AG09319 (cell line): ENCODE measurements at places on chromosomes 3 and 15.

DNA sequence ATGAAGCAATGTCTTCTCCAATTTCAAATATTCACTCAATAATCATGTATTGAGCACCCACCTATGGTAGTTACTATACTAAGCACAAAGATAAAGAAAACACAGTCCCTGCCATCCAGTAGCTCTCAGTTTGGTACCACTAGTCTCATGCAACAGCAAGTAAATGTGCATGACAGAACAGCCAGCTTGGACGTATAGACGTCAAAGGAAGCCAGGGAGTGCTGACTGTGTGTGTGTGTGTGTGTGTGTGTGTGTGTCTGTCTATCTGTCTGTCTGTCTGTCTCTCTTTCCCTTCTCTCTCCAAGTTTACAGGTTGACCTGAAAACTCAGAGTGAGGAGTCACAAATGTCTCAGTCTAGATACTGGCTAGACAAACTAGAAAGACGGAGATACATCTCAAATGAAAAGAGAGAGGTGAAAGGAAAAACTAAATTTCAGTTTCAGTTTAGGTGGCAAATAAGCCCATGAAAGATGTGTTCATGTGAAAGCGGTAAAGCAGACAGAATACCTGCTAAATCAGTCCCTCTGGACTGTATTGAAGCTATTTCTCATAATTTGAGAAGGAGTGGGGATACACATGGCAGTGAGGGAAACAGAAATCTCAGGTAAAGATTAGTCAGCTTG, 141.1 kb upstream of the PTPRG start:
- no peak for DNase-seq

GRCh38 chr3:146019508-146019907, 141.5 kb downstream of the PLOD2 start:
- DNase-seq: no peak

- DNase-seq: no peak
These were observed 167.8 kb downstream of the PTPRG start for GRCh38 chr3:61729038-61729634.

DNA sequence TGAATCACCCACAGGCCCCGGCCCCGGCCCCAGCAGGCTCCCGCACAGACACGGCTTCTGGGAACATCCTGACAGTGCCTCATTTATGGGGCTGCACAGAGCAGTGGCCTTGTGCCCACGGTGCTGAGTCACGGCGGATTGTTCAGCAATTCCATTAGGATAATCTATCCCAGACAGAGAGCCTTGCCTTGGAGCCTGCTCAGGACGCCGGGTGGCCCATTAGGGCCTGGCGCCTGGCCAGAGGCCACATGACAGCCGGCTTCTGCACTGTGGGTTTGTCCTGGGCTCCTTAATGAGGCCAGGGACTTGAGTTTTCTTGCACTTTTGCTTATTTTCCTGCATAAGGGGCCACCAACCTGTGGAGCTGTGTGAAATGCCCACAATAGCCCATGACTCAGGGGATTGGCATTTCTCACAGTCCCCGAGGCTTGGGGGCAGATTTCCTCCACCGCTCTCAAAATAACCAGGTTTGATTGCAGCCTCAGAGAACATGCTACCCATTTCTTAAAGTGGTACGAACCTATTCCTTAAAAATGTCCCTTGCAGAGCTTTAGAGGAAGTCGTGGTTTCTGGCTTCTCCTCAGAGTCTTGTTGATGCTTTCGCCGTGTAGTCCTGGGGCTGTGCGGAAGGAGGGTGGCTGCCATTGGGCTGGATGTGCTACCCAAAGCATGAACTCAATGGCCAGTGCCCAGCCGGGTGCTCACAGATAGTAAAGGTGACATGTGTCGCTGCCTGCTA, 19.0 kb downstream of the SYNM start:
- DNase-seq: peak; percentile 83

DNA sequence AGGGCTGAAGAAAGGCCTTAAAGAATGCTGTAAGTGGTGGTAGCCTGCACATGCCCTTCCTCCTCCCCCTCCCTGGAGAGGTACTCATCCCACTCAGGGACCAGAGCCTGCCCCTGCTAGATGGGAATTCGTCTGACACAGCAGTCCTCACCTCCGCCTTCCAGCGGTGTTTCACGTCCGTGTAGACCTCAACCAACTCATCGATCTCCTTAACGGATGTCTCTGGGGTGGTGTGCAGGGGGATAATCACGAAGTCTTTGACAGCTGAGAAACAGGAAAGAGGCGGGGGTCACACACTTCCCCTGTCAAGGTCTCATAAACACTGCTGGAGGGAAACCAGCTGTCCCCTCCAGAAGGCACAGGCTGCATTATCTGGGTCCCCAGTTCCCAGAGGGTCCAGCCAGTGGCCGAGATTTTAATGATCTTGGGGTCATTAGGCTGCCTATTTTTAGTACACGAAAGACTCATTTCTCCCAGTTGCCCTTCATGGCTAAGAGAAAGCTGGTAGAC, 9.9 kb downstream of the DNASE1L3 start:
- DNase-seq: no peak

DNA sequence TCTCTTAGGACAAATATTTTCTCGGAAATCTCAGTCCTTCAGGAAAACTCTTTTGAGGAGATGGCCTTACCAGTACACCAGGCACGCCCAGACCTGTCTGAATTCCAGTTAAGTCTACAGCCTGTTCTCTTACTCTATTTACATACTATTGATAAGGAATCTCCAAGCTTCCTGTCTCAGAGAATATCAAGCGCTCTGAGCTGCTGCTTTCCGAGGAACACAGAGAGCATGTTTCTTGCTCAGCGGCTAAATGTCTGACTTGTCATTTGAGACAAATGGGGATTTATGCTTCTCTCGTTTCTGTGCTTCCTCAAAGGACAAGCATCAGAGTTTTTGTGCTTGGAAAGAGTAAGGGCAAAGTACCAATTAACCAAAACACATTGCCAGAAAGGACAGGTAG, 112.4 kb upstream of the CCDC54 start:
- DNase-seq: no peak

DNA sequence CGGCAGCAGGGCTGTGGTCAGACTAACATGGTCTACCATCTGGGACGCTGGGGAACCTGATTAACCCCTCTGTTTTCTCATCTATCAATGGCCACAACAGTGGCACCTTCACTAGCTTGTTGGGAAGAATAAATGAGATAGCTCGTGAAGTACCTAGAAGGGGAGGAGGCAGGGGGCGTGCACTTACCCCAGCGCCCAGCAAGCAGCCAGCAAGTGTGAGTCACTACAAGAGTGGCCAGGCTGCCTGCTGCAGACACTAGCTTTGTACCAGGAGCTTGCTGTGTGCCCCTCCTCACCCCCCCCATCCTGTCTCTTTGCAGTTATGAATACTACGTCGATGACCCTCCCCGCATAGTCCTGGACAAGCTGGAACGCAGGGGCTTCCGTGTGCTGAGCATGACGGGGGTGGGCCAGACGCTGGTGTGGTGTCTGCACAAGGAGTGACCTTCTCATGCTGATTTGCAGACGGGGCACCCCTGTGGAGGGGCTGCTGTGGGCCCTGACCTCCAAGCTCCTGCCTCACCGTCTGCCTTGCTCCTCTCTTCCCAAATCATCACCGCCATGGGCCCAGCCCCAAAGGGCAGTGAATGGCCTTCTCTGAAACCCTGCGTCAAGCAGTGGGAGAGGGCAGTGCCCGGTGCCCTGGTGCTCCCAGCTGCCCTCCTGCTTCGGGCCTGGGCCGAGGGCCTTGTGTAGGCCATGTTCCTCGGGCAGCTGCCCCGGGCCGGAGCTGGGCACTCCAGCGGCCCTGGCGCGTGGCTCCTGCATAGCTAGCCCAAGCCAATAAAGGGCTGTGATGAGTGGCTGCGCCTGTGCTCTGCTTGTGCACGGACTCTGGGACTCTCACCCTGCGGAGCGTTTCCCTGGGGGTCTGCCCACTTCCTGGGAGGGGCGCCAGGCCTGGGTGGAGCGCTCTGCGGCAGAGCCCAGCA, 2.6 kb upstream of the C15orf62 start:
- no peak for DNase-seq

GRCh38 chr3:177615015-177615414, 417.7 kb upstream of the TBL1XR1 start:
- DNase-seq: peak; percentile 97

- DNase-seq: no peak
These were observed 2.3 kb downstream of the SQOR start for GRCh38 chr15:45637141-45637540.

DNA sequence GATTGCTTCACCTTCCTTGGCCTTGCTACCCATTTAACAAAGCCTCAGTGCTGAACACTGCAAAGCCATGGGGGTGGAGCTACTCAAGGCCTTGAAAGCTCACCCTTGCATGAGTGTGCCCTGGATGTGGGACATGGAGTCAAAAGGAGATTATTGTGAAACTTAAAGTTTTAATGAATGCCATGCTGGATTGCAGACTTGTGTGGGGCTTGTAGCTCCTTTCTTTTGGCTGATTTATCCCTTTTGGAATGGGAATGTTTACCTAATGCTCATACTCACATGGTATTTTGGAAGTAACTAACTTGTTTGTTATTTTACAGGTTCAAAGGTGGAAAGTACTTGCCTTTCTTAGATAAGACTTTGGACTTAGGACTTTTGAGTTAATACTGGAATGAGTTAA, 538.5 kb upstream of the NECTIN3 start:
- no peak for DNase-seq

- no peak for DNase-seq
These were observed 1.7 kb downstream of the TIPARP start for GRCh38 chr3:156675830-156676767.

DNA sequence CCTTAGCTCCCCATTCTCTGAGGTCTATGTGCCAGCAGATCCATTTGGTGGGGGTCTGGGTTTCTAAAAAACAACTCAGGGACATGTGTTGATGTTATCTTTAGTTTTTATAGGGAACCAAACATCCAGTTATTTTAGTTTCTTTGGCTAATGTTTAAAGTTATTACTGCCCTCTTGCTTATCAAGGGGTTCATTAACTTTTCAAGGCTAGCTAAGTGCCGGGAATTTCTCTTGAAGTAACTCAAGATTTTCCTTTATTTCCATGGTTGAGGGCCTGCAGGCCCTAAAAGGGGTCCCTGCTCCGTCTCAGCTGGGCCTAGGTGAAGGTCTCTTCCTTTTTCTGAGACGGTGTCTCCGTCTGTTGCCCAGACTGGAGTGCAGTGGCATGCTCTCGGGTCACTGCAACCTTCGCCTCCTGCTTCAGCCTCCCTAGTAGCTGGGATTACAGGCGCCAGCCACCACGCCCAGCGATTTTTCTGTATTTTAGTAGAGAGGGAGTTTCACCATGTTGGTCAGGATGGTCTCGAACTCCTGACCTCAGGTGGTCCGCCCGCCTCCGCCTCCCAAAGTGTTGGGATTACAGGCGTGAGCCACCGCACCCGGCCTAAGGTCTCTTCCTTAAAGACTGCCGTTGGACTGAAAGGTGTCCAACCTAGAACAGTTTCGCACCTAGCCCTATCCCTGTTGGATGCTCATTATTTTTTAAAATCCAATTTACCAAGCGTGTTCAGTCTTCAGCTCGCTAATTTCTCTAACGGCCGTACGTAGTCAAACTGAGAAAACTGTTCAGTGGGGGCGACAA, 1.3 kb upstream of the OXSR1 start:
- no peak for DNase-seq

GRCh38 chr3:124441766-124442165, 288.5 kb upstream of the UMPS start:
- no peak for DNase-seq

DNA sequence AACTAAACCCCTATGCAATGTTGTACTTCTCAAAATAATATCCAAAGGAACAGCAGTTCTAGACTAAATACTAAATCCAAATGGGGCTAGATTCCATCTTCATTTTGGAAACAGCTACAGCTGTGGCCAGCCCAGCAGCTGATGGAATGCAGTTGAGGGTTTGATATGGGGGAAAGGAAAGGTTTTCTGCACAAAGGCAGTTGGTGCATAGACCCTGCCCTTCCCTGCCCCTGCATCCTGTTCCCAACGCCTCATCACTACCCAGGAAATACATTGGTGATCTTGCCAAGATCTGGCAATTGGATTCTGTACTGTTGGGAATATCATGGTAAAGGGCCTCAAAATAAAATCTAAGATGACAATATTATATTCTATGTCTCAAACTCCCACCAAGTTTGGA, 43.9 kb downstream of the DTWD1 start:
- no peak for DNase-seq

DNA sequence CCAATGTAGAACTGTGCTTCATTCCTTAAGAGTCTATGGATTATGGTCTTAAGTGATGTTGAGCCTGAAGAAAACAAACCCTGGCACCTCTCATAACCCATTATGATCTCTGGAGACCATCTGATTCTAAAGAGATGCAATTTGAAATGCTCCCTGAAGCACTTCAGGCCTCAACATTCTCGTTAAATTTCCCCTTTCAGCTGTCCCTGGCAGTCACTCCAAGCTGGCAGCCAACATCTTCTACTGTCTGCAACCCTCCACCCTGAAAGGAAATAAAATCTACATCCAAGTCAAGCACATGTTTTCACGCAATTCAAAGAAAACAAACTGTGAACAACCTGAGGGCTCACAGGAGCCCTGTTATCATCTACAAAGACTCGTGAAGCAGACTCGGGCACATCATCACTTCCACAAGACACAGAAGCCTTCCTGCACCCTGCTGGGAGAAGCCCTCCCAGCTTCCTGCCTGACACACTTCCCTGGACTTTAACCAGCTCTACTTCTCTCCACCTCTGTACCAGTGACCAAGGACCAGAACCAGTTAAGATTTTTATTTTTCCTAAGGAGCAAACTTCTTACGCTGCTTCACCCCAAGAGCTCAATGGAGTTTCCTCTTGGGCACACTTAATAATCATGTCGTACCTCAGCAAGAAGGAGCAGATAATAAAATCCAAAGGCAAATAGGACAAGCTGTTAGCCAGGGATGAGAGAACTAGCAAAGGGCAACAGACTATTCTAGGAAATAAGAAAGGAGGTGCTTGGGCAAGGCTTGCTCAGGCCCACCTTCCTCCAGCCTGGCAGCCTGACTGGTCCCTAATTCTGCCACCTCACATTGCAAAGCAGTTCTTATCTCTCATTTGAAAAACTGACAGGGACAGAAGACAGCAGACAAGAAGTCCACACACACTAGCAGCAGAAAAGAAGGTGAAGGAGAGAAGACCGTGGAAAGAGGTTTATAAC, 67.1 kb downstream of the MAGI1 start:
- DNase-seq: no peak

DNA sequence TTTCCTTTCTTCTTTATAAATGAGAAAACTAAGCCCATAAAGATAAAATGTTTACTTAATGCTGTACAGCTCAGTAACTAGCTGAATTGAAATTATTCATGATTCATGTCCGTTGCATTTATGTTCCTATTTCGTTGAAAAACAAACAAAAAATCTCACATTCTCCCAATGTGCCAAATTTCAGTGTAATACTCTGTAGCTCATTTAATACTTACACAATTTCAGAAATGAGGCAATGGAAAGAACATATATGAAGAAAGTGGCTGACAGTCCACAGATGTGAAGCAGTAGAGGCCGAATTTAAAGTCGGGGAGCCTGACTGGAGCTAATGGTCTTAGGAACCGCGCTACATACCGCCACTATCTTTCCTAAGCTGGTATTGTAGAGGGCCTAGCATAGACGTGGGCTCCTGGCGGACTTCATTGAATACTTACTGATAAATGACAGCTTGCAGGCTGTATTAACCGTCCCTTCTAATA, 651 bp downstream of the PLSCR2 start:
- DNase-seq: no peak

- no peak for DNase-seq
These were observed 1.5 kb downstream of the TYRO3 start for GRCh38 chr15:41560572-41560874.
